ENCODE measurements at places on chromosomes 13 and 19.

DNA sequence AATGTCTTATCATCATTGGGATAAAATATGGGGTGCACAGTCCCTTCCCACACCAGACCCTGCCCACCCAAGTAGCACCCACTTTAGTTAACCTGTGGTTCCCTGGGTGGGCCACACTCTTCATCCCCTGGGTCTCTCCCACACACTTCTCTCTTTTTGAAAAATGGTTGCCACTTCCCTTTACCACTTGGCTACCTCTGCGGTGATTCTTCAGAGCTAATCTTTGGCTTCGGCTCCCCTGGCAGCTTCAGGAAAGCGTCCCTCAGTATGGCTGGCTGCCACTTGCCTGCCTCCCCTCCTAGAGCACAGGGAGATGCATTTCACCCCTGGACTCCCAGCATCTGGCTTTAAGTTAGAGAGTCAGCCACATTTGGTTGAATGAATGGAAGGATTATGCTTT is 18.2 kb downstream of the CCNA1 start:
- no peak for DNase-seq

DNA sequence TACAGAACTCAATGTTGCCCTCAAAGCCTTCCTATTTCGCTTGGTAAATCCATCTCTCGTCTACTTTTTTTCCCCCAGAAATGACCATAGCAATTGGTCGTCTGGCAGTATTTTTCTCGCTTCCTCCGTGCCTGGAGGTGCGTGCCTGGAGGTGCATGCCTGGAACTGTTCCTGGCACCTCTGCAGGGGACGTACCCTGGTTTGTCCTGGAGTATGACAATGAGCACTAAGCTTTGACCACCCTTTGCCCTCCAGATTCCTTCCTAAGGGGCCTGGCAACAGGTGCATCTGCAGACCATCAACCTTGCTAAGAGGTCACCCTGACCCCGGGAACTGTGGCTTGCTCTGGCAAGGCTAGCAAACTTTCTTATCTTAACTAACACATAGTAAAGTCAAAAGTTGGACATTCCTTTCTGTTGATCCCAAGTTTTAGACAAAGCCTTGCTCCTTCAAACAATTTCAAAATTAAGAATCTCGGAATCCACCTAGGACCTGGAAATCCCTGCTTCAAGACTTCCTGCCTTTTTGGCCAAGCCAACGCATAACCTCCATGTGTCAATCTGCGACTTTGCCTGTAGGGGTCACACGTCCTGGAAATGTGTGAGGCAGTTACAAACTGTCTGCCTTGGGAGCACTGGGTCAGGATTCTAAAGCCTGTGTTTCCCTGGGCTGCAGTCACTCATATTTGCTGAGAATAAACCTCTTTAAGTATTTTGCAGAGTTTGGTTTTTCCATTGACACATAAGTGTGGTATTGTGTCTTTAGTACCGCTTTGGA is 28.8 kb upstream of the TUBGCP3 start:
- DNase-seq, result peak; percentile 46

DNA sequence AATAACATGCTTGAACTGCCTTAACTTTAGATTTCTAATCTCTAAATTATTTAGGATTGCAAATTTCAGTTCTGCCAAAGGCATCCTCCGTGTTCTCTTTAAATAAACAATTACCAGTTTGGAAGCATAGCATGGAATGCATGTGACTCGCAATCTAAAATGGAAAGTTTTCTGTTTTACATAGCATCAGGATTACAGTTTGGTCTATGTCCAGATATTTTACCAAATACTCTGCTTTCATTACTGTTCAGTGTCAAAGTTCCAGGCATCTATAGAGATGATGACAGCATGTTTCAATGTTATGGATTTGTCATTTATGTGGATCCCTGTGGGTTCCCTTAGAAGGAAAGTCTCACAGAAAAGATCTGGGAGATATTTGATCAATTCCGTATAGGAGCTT is 16.8 kb downstream of the FLT1 start:
- no peak for DNase-seq

- no peak for DNase-seq
These were observed 700 bp downstream of the PRR36 start for GRCh38 chr19:7873304-7874075.

DNA sequence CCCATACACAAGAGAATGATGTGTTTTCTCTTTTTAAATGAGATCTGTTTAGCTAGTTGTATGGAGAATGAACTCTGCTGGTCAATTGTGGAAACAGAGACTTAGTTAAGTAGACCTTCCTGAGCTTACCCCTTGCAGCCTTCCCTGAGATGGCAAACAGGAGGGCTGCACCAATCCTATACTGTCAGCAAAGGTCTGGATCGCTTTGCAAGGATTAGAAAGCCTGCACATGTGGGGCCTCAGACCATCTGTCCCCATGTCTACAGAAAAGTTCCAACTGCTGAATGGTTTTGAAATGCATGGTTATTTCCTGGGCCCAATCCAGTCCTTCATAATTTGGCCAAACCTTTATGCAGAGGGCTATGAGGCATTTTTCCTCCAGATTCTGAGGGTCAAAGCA is 183.9 kb upstream of the SLC10A2 start:
- DNase-seq, result no peak

DNA sequence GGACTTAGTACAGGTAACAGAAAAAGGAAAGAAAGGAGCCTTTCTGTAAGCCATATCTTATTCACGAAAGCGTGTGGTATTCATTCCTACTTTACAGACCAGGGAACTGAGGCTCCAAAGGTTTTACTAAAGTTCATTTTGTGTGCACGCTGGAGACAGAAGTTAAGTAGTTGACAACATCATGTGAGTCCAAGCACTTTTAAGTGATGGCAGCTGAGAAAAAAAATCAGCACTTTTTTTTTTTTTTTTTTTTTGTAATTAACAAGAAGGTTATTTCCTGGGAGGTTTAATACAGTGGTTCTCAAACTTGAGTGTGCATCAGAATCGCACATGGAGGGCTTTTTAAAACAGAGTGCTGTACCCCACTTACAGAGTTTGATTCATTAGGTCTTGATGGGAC is 2.0 kb downstream of the DNAJC3 start:
- no peak for DNase-seq

- DNase-seq, result no peak
These were observed 210.2 kb downstream of the KCNRG start for GRCh38 chr13:50225193-50226155.

DNA sequence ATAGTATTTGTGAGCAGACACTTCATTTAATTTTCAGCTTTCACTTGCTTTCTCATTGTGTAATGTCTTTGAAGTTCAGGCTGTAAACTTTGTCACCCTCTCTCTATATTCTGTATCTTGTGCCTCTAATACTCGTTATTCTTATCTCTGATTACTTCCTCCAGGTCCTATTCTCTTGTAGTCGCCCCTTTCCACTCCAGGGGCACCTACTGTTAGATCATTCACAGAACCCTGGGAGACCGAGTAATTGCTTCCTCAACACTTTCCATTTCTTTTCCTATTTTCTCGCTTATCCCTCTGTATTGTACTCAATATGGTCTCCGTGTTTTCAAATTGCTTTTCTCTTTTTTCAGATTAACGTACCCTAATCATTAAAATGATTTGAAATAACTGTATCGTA is 93.9 kb upstream of the TDRD3 start:
- DNase-seq, result no peak

DNA sequence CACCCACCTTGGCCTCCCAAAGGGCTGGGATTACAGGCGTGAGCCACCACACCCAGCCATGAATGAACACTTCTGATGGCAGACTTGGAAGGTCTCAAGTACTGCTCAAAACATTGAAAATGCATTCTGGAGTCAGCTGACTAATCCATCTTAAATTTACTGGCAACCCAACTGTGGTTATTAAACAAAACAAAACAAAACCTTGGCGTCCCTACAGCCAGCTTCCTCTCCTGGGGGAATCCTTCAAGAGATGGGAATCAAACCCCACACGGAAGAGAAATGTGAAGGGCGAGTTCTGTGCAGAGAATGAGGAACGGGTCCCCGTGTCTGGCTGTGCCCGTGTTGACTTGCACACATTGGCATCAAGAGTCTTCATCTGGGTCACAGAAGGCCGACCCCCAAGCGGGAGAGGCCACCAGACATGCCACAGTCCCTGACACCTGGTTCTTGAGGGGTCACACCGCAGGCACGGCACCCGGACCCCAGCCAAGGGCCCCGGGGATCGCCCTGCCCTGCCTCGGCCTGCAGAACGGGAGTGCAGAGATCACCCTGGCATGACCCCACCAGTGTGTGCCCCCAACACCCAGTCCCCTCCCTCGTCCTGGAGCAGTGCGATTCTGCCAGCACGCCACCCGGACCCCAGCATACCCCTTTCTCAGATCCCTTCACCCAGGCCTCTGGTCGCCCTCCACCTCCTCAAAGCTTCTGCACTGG is 3.2 kb downstream of the MAP2K2 start:
- DNase-seq, result no peak

DNA sequence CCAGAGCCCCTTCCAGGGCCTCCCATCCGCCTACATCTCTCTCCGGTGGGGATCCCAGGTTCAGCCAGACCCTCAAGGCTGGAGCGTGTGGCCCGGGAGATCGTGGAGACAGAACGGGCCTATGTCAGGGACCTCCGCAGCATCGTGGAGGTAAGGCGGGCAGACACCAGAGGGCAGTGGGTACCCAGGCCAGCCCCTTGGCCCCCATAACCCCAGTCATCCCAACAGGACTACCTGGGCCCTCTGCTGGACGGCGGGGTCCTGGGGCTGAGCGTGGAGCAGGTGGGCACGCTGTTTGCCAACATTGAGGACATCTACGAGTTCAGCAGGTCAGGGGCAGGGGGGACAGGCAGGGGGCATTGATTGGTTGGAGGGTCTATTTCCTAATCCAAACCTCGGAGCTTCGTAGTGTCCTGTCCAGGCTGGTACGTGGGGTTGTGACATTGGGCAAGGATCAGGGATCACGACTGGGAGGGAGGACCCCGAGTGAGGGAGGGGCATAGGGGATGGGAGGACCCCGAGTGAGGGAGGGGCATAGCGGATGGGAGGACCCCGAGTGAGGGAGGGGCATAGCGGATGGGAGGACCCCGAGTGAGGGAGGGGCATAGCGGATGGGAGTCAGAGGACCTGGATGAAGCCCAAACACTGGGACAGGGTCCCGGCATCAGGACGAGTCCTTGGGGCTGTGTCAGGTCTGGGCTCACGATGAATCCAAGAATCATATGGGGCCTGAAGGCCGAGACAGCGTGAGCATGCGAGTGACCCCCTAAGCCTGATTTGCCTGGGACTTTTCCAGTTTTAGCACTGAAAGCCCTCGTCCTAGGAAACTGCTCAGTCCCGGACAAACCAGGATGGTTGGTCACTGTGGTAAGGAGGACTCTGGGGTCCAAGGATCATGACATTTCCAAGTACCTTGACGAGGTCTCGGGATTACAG is 2.9 kb downstream of the PLEKHG2 start:
- no peak for DNase-seq
